ENCODE measurements at places on chromosomes 6 and 20.

- no peak for DNase-seq
Observed at GRCh38 chr6:24069526-24069925, 56.5 kb upstream of the NRSN1 start.

DNA sequence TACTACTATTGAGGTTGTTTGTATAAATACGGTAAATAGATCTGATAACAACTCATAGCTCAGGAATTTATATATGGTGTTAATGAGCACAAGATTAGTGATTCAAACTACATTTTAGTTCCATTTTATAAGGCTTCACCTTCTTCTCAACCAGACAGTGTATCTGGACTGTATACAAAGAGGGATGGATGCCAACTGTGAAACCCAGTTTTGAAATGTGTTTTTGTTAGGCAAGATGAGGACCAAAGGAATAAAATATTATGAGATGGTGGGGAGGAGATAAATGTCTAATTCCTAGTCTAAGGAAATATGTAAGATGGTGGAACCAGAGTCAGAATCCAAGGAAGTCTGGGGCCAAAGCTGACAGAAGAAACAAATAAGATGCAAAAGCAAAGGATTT lies 329.0 kb downstream of the GRIK2 start:
- no peak for DNase-seq

DNA sequence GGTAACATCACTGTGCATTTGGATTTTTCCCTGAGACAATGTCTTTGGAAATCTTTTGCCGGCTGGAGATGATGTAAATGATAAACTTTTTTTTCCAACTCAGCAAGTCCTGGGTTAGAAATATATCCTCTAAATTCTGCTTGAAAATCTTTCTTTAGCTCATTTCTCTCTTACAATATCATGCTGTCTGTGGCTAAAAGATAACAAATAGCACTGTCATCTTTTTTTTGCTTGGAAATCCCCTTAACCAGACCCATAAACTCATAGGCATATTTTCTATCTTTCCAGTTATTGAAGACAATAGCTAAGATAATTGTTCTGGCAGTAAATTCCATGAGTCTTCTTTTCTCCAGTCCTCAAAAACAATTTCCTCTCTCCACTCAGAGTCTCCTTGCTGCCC lies 481.5 kb downstream of the NKAIN2 start:
- DNase-seq: no peak

DNA sequence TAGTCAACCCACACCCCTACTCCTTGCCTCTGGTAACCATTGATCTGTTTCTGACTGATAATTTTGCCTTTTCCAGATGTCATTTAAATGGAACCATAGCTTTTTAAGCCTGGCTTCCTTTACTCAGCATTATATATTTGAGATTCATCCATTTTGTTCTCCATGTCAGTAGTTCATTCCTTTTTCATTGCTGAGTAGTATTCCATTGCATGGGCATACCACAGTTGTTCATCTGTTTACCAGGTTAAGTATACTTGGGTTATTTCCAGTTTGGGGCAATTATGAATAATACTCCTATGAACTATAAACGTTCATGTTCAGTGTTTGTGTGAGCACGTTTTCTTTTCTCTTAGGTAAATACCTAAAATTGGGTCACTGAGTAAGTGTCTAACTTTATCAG lies 25.1 kb downstream of the FGD2 start:
- no peak for DNase-seq

DNA sequence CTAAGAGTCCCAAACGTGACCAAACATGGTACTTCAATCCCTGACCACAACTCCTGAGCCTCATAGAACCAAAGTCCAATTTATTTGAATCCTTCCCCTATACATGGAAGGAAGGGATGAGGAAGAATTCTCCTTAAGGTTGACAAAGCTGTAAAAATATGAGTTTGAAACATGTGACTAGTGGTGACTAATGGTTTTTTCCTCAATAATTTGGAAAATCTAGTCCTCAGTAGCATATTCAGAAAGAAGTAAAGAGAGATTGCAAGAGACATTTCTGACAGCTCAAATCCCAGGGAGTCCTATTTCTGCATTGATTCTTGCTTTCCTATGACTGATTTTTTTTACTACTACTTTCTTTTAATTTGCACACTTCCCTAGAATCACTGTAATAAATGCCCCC lies 443.7 kb downstream of the FRK start:
- no peak for DNase-seq

- DNase-seq: no peak
Observed at GRCh38 chr20:54469952-54470351, 5.4 kb upstream of the DOK5 start.

DNA sequence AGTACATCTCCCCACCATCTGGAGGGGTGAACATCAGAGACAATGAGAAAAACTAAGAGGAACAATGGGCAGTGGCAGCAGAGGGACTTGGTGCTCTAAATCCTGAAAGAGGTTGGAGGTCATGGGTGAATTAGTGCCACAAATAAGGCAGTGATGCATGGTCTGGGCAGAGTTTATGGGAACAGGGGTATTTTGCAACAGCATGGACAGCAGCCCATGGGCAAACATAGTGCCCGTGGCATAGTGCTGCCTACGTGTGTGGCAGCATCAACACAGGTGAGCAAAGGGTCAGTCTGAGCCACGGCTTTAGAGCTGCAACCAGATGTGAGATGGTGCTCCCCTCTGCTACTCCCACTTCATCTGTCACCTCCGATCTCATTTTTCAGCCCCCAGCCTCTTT lies 459.1 kb upstream of the CITED2 start:
- DNase-seq: no peak

DNA sequence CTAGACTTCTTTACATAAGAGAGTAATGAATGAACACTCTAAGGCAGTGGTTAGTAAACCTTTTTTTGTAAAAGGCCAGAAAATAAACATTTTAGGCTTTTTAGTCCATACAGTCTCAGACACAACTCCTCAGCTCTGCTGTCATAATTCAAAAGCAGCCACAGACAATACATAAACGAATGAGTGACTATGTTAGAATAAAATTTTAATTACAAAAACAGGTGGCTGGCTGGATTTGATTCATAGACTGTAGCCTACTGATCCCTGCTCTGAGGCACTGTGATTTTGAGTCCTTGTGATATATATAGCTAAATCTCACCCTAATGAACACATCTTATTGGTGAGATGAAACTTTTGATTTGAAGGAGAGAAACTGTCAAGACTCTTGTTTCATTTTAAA lies 155.1 kb downstream of the AIG1 start:
- DNase-seq: no peak

- DNase-seq: no peak
Observed at GRCh38 chr6:166584155-166584554, 2.3 kb downstream of the RAMACL start.

- DNase-seq: no peak
Observed at GRCh38 chr6:143160439-143161220, 99.9 kb downstream of the AIG1 start.

DNA sequence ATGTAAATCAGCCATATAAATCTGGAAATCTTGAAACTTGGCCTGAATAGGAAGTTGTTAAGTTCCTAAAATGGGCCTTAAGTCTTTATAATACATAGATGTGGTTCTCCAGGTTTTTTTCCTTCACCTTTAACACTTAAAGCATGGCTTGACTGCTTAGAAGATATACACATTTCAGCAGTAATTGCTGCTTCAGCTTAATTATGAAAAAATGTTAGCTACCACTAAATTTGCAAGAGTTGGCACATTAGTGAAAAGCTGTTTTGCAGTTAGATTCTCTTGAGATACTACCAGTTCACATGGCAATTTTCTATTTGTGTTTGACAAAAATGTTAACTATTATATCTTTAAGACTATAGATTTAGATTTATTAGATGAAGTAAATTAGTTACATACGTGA lies 72.7 kb upstream of the MYO6 start:
- DNase-seq: no peak

- DNase-seq: no peak
Observed at GRCh38 chr6:8731874-8732273, 296.5 kb upstream of the SLC35B3 start.

- no peak for DNase-seq
Observed at GRCh38 chr20:23753589-23753988, 2.9 kb upstream of the CST1 start.

DNA sequence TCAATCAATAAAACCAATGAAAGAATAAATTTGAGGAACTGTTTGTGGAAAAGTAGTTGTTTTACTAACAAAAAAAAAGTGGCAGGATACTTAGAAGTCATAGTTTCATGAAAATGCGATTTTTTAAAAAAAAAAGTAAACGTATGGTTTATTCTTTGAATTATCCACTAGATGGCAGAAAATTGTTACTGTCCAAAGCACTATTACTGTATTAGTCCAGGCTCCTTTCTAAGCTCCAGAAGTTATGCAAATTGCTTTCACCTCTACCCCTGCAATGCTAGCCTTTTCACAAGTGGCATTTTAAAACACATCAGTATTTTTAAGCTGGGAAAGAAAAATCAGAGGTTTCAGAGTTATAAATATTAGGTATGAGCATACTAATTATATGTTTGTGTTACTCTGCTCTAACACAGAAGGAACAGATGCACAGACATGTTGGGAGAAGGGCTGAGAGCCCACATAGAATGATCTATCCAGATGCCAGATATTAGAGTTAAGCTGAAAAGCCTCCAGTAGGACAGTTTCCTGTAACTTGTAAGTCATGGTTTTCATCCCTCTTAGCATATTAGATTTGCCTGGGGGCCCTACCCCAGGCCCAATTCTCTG lies 63.9 kb downstream of the FHL5 start:
- peak; percentile 22 for DNase-seq

- no peak for DNase-seq
Observed at GRCh38 chr6:115909923-115910546, 150.7 kb downstream of the FRK start.
